ENCODE measurements at places on chromosomes 5 and 9.
A peak's percentile ranks its signal among the peaks of the same experiment; 100 is the strongest.

DNA sequence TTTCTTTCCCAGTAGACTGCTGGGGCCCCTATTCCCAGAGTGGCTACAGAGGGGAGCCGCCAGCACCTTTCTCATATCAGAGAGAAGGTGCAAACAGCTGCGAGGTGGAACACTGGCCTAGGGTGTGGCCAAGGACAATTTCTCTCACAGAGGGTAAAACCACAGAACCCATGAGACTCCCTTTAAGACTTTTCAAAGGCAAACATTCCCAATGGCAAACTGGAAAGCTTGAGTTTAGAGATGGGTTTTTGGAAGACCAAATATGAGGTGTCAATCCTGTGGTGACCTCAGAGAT lies 335.1 kb upstream of the PIK3R1 start:
- DNase-seq, result no peak

- DNase-seq, result no peak
Measured at GRCh38 chr9:78462611-78463010, 165.7 kb downstream of the PSAT1 start.

DNA sequence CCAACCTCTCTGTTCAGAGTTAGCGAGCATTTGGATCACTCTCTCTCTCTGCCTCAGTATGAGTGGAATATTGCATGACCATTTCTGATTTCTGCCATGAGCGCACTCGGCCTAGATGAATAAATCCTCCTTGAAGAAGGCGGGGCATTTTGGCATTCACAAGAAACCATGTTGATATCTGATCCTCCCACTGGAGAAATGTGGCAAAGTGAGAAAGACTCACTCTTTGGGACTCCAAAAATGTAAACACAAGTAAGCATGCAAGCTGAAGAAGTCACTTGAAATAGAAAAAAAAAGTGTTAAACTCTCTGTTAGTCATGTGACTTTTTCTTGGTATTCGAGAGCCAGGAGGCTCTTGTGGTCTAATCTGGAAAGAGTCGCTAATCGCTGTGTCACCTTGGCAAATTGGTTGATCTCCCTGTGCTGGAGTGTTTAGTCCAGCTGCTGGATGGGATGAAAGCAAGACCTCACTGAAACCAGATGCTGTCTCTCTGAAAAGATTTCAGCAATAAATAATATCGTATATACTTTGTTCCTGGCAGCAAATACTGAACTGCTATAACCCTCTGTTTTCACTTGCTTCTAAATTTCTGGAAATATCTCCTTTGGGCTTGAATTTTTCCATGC lies 95.5 kb downstream of the GHR start:
- no peak for DNase-seq

DNA sequence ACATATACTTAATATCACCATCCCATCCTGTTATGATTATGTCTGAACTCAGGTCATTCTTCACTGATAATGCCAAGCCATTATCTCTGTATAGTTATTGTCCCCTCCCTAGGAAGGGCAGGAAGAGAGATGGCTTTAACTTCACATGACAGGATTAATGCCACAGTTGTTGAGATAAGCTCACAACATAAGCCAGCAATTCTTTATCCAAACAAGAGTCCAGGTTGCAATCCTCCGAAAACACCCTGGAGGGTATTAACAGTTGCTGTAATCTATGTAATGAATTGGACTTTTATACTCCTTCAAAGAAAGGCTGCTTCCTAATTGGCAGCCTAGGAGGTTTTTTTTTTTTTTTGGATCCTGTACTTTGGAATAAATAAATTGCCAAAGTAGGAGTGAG lies 779.4 kb downstream of the SEMA5A start:
- no peak for DNase-seq

DNA sequence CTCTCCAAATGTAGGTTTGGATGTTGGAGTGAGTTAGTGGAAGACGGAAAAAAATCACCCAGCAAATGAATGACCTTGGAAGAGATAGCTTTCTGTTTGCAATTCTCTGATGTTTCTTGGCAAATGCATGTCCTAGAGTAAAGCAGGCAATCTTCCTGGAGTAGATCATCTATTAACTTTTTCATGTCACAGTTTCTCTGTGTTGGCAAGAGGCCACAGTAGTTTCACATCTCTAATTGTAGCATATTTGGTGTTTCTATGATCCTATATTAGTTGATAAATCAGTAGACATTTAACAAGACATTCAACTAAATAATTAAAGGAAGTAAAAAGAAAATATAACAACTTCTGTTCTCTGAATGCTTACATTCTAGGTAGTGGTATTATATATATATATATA lies 138.2 kb upstream of the MINAR2 start:
- DNase-seq, result no peak

- DNase-seq, result no peak
Measured at GRCh38 chr9:110622368-110622767, 42.8 kb upstream of the SVEP1 start.

GRCh38 chr5:94788527-94788926 lies 170.1 kb downstream of the SLF1 start:
- no peak for DNase-seq

DNA sequence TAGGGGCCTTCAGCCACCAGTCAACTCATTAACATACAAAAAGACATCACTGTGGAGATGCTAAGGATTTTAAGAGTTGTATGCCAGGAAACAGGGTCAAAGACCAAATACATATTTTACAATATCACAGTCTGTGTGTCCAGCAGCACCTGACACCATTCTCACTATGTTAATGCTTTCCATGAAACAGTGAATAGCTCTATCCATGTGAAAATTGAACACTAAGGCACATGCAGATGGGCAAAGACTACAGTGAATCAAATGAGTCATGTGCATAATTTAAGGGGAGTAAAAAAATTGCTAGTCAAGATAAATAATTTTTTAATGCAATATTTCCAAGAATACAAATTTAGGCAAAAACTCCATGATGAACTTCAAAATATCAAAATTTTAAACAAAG lies 7.6 kb upstream of the SPATA31E1 start:
- no peak for DNase-seq

- DNase-seq, result no peak
Measured at GRCh38 chr9:129412814-129413536, 207.9 kb downstream of the C9orf50 start.

DNA sequence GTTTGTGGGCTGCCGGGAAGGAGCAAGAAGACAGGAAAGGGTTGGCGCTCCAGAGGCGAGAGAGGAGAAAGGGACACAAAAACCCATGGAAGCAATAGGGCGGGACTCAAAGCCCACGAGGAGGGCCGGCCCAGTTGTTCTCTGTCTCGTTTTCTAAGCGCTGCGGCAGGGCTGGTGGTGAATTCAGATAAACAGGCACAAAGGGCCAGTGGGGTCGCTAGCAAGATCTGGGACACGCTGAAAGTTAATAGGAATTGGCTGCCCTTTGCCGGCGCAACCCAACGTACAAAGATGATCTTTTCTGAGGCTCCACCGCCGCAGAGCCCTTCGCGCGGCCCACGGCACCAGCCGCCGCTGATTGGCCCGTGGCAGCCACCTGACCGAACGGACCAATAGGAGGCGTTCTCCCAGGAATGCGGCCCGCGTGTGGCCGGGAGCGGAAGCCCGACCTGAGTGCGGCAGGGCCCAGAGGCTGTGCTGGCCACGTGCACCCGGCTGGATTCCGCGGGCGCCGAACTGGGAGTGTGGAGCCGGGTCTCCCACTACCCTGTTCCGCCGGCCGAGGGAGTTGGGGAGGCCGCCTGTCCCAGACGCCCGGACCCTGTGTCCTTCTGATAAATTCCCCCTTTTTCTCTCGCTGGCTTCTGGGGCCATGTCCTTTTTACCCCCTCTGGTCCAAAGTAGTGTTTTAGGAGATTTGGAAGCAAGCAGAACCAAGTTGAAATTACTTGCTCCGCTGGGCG lies 16.8 kb upstream of the NSD1 start:
- DNase-seq, result peak; percentile 62

GRCh38 chr9:18404434-18405029 lies 69.4 kb upstream of the ADAMTSL1 start:
- no peak for DNase-seq

GRCh38 chr5:59260200-59260599 lies 633.3 kb downstream of the PDE4D start:
- no peak for DNase-seq

GRCh38 chr5:113527746-113528145 lies 14.3 kb downstream of the YTHDC2 start:
- DNase-seq, result no peak

DNA sequence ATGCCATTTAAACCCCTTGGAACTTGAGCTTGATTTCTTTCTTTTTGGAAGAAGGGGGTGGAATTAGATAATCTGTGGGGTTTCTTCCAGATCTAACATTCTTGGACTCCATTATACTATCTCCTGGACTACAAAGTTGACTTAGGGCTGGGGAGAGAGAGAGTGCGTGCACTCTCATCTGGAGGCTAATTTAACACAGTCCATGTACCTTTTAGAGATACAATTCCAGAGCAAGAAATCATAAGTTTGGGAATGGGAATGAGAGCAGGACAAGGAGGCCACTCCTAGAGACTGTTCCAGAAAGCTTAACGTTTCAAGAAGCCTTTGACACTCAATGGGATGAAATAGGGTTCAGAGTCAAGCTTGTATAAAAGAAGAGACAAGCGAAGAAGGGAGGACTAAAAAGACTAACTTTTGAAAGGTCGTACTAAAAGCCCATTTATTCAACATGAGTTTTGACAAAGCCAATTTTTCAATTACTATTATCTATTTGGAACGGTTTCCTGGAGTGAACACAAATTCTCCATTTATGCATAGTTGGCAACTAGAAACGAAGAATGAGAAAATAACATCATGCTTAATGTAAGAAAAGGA lies 83.4 kb downstream of the ACTL7B start:
- no peak for DNase-seq

- DNase-seq, result no peak
Measured at GRCh38 chr9:26801772-26802171, 90.8 kb downstream of the CAAP1 start.

- no peak for DNase-seq
Measured at GRCh38 chr5:30574761-30575160, 618.7 kb upstream of the CDH6 start.

- no peak for DNase-seq
Measured at GRCh38 chr5:167796672-167797071, 494.8 kb upstream of the WWC1 start.

DNA sequence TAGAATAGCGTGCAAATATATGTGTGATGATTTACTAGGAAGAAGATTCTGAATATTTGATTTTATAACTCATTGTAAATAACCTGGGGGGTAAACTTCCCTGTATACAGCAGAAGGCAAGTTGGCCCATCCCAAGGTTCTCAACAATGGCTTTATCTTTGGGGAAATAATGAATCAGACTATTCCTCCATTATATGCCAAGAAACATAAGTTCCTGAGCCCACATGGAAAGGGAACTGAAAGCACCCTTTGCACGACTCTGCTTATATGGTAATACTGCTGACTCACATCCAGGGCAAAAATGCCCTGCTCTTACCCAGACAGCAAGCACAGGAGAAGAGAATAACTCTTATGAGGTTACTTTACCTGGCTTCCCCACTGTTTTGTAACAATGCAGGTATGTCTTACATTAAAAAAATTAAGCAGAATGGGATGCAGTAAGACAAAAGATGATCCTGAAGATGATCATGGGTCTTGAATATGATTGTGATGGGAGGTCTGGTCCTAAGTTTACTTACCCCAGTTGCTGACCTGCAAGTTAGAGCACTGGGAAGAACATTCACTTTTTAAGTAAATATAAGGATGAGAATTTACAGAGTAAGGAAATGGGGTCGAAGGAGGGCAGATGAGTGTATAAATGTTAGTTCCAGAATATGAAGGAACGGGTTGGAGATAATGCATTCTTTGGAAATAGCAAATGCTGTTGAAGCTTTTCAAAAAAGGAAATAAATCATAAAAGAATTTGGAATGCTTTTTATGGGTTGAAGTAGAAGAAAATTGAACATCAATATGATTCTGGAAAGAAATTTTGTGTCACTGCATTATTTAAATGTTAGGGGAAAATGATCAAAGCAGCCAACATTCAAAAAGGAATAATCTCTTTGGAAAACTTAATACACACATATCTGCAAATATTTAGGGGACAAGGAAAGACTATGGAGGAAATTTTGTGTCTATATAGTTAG lies 428.4 kb upstream of the MPDZ start:
- no peak for DNase-seq

DNA sequence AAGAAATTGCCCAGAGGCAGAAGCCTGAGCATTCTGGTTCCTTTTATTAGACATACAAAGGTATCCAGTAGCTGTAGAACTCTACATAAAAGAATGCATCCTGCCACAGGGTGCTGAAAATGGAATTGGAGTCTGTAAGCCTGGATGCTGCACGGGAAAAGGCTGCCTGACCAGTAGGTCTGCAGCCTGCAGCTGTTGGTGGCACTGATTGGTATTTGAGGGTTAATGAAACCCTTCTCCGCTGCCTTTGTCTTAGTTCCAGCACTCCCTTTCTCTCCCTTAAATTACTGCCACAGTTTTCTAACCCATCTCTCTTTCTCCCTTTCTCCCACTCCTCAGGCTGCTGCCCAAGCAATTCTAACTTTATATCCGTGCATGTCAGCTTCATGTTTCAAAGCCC lies 64.7 kb downstream of the BRINP1 start:
- no peak for DNase-seq

GRCh38 chr5:6686915-6687409 lies 26.3 kb upstream of the TENT4A start:
- no peak for DNase-seq

DNA sequence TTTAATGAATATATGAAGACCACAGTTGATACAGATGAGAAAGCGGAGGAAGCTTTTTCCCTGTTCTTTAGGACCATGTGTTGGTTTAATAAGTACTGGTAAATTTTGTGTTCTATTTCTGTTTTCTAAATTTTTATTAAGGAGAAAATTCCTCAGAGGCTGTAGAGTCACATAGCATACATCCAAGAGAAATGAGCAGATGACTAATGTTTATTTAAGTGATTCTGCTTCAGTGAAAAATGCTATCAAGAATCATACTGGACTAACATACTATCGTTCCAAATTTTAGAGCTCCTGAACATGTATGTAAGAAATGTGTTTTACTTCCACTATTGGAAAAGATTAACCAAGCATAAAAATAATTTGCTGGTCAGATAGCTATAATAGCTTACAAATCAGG lies 115.0 kb downstream of the KIAA1958 start:
- no peak for DNase-seq

- no peak for DNase-seq
Measured at GRCh38 chr5:10859393-10860195, 98.6 kb upstream of the DAP start.

- DNase-seq, result no peak
Measured at GRCh38 chr5:150511578-150512367, 3.8 kb downstream of the NDST1 start.

DNA sequence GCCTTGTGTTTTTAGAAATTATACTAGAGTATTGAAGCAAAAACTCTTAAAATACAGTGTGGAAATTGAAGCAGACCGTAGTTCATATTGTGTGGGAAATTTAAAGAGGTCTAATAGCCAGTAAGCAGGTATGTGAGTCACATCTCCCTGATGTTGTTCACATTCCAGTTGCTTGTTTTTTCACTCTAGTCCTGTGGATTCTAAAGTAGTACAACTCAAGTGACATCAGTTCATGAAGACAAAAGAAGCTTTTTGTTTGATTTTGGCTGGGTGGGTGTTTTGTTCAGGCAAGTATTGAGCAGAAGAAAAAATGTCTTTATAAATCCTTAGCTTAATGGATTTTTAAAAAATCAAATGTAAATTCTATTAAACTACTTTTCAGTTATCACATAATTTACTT lies 216.2 kb downstream of the MAN2A1 start:
- DNase-seq, result no peak

- DNase-seq, result no peak
Measured at GRCh38 chr5:148457183-148457620, 73.4 kb downstream of the FBXO38 start.

GRCh38 chr5:146662229-146662628 lies 146.2 kb upstream of the GPR151 start:
- DNase-seq, result no peak

Data from stimulated activated CD4-positive, alpha-beta T cell treated with anti-CD3 and anti-CD28 coated beads, Interleukin-15, amount 100 ng/mL, for 1 hour (primary cell).